Glutamatergic neuron (in vitro differentiated cells): ENCODE measurements at places on chromosomes 16 and 17.

- H3K27ac ChIP-seq: no peak overlapping the region
- H3K36me3 ChIP-seq: no peaks in the 10 kb centered on the region
- H3K27me3 ChIP-seq: no peaks in the 10 kb centered on the region
- H3K4me3 ChIP-seq: no peak overlapping the region
These were observed 7.2 kb downstream of the SHCBP1 start for GRCh38 chr16:46614006-46614405.

- no peaks in the 10 kb centered on the region for H3K4me1 ChIP-seq
- no peak for DNase-seq
- no peaks in the 10 kb centered on the region for H3K36me3 ChIP-seq
- no peak overlapping the region for H3K27ac ChIP-seq
These were observed 7.6 kb downstream of the TOP2A start for GRCh38 chr17:40410082-40410481.

DNA sequence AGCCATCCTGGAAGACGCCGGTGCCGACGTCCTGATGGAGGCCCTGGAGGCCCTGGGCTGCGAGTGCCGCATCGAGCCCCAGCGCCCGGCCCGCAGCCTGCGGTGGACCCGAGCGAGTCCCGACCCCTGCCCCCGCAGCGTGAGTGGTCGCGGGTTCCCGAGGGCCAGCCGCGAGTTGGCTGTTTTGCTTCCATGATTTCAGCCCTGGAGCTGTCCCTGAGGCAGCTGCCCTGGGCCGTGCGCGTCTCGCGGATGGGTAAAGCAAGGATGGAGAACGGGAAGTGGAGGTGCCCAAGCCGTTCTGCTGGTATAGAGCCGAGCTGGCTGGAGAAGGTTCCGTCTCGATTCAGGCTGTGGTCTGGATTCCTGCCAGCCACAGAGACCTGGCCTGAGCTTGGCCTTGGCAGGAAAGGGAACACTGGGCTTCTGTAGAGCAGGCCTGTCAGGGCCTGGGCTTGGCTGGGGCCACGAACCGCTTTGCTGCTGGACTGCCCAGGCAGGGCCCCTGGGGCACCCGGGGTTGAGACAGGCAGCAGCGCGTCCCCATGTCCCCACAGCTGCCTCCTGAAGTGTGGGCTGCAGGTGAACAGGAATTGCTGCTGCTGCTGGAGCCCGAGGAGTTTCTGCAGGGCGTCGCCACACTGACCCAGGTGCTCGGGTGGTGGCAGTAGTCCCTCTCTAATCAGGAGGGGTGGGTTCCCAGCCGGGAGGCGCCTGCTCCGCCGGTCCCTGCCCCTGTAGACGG lies 941 bp upstream of the MRPS34 start:
- H3K4me3 ChIP-seq: peak overlapping the region; percentile 87
- H3K36me3 ChIP-seq: no peaks in the 10 kb centered on the region
- H3K27ac ChIP-seq: peak overlapping the region; percentile 66
- peaks cover 18% of the 10 kb centered on the region for H3K27me3 ChIP-seq

DNA sequence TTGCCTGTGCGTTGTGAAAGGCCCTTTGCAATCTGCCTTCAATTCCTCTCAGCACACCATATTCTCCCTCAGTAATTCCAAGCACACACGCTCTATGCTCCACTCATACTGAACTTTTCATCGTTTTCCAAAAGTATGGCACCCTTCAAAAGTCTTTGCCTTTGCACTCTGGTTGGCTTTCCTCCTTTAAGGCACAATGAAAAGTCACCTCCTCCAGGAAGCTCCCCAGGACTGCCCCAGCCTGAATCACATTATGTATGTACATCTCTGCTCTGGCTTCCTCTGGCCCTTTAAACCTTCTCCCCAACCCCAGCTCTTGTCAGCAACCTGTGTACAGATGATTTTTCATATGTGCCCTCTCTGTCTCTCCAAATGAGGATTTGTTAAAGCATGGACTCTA lies 250.7 kb downstream of the MAF start:
- peaks cover 2% of the 10 kb centered on the region for H3K27me3 ChIP-seq

- no peak for DNase-seq
- no peak overlapping the region for H3K27ac ChIP-seq
- no peaks in the 10 kb centered on the region for H3K27me3 ChIP-seq
- no peaks in the 10 kb centered on the region for H3K4me1 ChIP-seq
- no peak overlapping the region for H3K4me3 ChIP-seq
These were observed 123.6 kb upstream of the MED13 start for GRCh38 chr17:62188713-62189112.

GRCh38 chr17:29576214-29577000 lies 7.9 kb downstream of the TP53I13 start:
- DNase-seq: no peak
- peaks cover 5% of the 10 kb centered on the region for H3K4me1 ChIP-seq
- H3K27ac ChIP-seq: no peak overlapping the region
- peaks cover 13% of the 10 kb centered on the region for H3K27me3 ChIP-seq
